ENCODE measurements at places on chromosomes 13 and 19.

DNA sequence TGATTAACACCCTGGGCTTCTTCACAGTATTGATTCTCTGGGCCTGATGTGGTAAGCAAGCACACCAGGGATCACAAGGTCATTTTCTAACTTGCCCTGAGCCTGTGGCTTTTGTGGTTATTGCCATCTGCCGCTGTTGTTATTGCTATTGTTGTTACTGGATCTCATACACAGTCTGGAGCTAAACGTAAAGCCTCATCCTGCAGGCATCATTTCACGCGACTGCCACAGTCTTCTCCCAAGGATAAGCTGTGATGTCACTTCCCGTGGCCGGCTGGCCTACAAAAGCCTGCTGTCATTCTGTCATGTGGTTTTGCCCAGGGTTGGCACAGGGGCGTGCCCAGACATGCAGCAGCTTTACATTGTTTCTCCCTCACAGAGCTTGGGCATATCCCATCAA lies 154.0 kb upstream of the GPR12 start:
- no peak for DNase-seq

GRCh38 chr19:27750391-27751043 lies 1462.4 kb downstream of the UQCRFS1 start:
- no peak for DNase-seq

- no peak for DNase-seq
These were observed 724 bp upstream of the ZNF780A start for GRCh38 chr19:40091205-40092129.

- DNase-seq, result no peak
These were observed 39.7 kb upstream of the SACS start for GRCh38 chr13:23473221-23473620.

- no peak for DNase-seq
These were observed 406 bp upstream of the DNMT1 start for GRCh38 chr19:10195199-10195519.

GRCh38 chr19:49315111-49315510 lies 9.9 kb downstream of the SLC6A16 start:
- DNase-seq, result no peak

DNA sequence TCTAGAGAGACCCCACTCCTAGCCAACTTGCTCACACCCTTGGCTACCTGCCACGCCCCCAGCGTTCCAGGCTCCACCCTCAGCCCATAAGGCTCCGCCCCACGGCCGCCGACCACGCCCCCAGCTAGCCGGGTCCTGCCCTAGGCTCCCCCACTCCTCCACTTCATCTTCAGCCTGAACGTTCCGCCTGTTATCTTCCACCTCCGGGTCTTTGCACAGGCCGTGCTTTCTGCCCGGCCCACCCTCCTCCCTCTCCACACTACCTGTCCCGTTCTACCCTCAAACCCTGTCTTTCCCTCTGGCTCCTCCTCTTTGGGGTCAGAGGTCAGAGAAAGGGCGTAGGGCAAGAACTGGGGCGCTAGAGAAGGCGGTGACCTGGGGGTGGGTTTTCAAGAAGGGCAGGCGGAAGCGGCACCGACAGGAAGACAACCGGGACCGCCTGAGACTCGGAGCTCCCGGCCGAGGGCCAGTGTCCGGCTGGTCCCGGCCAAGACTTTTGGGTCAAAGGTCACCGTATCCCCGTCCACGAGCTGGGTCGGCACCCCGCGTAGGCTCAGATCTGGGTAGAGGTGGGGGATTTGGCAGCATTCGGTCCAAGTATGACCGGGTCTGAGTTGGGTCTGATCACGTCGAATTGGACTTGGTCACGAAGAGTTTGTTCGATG lies 2.2 kb downstream of the PDE4C start:
- DNase-seq, result peak; percentile 86

DNA sequence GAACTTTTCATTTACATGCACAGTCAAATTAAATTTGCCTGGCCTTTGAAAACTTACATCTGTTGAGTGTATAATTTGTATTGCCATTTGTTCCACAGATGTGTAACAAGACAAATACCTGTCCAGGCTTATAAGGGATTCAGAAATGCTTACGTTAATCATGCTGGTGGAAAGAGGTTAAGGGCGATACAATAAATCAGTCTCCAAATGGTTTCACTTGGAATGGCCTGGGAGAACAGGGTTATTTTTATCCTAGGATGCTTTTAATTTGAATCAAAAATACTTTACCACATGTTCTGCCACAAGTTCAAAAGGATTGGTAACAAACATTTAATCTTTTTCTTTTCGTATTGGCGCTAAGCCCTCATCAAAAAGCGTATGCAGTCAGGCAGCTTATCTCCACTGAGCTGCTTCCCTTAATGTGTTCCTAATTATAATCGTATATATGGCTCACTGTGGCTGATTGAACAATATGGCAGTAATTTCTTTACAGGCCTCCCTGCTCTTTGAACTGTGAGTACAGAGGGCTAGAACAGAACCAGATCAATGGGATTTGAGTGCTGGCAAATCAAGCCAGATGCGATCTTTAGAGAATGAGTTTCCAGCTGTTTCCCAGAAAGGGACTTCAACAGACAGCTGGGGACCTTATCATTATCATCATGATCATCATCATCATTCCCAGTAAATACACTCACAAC lies 425.7 kb downstream of the SPRY2 start:
- no peak for DNase-seq

DNA sequence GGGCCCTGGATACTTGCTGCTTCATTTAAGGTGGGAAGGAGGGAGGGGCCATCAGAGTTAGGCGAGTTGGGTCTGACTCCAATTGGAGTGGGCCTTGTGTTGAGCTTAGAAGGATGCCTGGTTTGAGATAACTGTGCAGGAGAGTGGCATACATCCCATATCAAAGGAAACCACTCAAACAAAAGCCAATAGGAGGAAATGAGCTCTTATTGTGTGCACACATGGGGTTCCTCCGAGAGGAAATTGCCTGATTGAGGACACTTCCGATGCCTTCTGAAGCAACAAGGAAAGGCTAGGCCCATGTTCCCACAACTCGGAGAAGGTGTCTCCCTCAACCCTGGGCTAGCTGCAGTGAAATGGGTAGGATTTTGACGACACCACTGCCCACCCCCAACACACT lies 19.6 kb downstream of the MBNL2 start:
- DNase-seq, result no peak

DNA sequence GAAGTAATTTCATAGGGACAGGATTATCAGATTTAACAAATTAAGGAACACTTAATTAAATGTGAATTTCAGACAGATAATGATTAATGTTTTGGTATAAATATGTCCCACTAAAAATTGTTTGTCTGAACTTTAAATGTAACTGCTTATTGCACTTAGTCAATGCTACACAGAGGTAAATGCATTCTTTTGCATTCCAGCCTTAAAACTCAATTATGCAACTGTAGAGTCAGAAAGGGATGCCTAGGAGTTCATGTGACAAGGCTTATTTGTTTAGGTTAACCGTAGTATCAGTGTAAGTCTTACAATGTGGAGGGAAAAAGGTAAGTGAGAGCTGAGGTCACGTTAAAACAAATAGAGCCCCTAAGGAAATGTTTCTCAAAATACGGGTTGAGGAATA lies 347.2 kb upstream of the ARGLU1 start:
- no peak for DNase-seq

GRCh38 chr13:75494491-75494890 lies 12.5 kb upstream of the TBC1D4 start:
- DNase-seq, result no peak

GRCh38 chr13:112893570-112894422 lies 75.2 kb upstream of the MCF2L start:
- peak; percentile 52 for DNase-seq
